Suprapubic skin (tissue), 4 donors: ENCODE measurements at places on chromosomes 12 and 14.

DNA sequence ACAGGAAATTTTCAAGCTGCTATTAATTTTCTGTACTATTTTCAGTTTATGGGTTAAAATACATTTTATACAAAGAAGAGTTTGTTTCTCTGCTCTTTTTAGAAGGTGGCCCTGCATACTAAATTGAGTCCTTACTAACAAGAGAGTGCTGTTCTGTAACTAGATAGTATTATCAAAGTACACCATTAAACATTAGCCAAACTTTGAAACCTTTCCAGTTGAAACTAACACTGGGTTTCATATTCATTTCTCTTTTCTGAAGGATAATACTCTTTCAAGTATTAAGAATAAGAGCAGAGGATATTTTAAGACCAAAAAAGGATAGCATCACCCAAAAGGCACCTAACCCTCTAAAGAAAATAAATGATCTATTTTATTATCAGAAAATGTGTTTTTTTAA lies 47.2 kb downstream of the PEBP1 start:
- no peak for DNase-seq

GRCh38 chr12:122356192-122356635 lies 66.3 kb downstream of the CLIP1 start:
- no peak for DNase-seq

DNA sequence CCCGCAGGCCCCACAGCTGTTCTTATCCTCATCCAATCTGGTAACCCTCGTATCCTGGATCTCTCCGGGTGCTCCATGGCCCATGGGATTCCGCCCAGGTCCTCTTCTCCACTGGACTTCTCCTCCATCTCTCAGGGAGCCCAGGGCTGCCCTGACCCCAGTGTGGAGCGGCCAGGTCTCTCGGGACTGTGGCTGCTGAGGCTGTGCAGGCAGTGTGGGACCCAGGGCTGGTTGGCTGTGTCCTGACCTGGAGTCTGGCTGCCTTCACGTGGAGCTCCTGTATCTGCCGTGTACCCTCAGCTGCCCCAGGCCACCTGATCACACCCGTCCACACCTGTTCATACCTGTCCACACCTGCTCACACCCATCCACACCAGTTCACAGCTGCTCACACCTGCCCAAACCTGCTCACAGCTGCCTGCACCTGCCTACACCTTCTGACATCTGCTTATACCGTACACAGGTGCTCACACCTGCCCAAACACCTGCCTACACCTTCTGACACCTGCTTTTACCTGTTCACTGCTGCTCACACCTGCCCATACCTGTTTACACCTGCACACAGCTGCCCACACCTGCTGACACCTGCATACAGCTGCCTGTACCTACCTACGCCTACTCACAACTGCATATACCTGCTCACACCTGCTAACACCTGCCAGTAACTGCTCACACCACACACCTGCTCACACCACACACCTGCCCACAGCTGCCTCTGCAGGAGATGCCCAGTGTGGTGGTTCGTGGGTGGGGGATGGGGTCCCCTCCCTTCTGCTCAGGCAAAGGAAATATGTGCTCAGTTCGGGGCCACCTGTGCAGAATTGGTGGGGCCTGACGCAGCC lies 92.2 kb downstream of the GALNT9 start:
- no peak for DNase-seq

- no peak for DNase-seq
These were observed 49.2 kb upstream of the SSTR1 start for GRCh38 chr14:38158468-38158867.

DNA sequence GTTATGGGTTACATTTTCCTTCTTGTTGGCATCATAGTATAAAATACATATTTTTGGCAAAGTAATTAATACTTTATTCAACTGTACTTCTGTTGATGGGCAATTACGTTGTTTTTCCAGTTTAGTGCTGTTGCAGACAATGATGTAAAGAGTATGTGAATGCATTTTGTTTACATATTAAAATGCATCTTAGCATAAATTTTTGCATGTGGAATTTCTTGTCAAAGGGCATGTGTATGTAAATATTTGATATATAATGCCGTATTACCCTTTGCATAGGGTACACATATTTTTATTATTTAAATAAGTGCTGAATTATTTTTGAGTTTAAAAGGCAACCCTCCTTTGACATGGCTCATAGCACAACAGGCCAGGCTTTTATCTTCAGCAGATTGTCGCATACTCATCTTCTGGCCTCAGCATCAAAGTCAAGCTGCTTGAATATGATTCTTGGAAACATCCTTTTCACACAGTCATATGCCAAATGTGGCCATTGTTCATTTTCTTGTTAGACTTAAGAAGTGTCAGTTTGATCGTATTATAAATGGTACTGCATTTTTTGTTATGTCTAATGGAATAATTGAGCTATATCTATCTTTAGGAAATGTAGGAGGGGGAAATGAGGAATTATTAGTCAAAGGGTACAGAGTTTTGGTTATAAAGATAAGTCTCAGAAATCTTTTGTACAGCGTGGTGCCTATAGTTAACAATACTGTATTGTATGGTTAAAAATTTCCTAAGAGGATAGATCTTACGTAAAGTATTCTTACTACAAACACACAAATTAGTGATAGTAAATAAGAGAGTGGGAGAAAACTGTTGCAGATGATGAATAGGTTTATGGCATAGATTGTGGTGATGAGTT lies 138.5 kb downstream of the FUT8 start:
- DNase-seq: no peak

DNA sequence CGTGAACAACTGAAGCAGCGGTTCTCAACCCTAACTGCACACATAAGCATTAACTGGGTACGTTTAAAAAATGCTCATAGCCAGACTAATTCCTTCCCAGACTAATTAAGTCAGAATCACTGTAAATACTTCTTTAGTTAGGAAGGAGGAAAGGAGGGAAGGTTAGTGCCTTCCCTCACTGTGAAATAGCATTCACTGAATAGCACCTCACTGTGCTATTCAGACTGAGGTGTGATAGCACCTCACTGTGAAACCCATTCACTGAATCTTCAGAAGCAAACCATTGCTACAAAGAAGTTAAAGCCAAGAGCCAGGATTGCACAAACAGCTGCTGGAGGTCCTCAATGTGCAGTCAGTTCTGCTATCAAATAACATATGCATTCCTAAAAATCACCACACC lies 58.8 kb downstream of the RTN1 start:
- no peak for DNase-seq

DNA sequence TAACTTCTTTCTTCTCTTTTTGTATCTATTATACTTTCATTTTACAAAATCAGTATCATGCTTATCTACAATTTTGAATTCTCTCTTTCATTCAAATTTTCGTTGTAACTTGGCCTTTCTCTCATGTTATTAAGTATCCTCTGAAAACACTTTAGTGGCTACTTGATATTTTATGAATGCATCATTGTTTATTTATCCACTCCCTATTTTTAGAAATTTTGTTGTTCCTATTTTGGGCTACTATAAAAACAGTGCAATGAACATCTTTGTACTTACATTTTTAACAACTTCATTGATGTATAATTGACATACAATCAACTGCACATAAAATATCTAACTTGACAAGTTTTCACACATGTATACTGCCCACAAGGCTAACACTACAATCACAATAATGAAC lies 44.0 kb upstream of the AMIGO2 start:
- DNase-seq: no peak

DNA sequence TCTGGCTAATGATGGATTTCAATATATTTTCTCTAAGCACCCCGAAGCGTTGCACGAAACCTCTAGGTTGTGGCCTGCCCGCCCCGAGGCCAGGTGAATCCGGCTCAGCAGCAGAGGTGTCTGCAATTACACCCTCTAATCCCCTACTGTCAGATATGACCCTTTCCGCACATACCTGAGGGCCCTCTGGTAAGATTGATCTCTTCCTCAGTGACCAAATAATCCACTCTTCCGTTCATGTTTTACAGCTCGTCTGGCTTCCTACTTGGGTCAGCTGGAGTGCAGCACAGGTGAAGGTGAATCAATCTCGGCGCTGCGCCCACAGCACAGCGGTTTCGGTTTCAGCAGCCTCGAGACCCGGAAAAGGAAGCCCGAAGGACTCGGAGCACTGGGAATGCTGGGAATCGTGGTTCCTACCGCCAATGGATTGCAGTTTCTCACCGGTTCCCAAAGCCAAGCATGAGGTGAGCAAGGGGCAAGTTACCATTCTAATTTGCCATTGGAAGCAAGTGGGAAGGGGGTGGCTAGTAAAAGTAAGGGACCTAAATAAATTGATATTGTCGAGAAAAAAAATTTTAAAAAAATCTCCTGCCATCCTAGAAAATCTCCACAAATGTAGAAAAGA lies at the start of gene SYNJ2BP:
SYNJ2BP (minus strand) TSS at position 366 of the 625 bp plus-strand sequence; CDS start at position 239, 127 bp downstream.
- peak; percentile 63 for DNase-seq

GRCh38 chr12:79360286-79360685 lies 330.5 kb downstream of the PAWR start:
- DNase-seq: no peak

DNA sequence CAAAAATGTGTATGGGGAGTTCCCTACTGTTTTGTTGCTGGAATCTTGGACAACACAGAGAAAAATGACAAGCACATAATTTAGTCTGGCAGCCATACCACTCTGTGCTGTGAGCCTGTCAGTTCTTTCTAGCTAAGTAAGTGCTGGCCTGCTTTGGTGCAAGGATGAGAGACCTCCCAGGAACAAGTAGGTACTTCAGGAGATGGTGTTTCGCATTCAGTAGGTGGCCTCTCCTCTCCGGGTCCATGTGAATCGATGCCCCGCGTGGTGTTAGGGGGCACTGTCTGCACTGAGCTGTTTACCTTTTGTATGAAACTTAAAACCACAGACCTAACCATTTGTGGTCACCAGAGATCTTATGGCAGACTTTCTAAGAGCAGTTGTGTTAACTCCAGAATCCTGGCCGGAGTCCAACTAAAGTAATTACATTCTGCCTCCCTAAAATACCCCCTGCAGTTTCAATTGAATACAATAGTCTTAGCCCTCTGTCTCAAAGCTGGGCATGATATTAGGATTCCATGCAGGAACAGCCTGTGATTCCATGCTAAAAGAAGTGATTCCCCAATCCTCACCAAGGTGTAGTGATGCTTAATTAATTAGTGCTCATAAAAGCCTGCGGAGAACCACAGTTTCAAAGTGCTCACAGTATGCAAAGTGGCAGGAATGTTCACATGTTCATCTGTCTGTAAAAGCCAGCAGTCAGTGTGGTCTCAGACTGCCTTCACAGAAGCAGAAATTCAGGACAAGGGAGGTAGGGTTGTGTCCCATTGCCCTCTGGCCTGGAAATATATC lies 64.2 kb downstream of the LLPH start:
- DNase-seq: no peak
